ENCODE measurements at places on chromosomes 2 and 18. TPM values are rescaled to one million over a fixed set of nuclear protein-coding genes. Genes with fewer than 3 reads are reported as not detected.

GRCh38 chr2:171347591-171348032 lies 86.2 kb downstream of the METTL8 start:
- peak; percentile 14 for DNase-seq

DNA sequence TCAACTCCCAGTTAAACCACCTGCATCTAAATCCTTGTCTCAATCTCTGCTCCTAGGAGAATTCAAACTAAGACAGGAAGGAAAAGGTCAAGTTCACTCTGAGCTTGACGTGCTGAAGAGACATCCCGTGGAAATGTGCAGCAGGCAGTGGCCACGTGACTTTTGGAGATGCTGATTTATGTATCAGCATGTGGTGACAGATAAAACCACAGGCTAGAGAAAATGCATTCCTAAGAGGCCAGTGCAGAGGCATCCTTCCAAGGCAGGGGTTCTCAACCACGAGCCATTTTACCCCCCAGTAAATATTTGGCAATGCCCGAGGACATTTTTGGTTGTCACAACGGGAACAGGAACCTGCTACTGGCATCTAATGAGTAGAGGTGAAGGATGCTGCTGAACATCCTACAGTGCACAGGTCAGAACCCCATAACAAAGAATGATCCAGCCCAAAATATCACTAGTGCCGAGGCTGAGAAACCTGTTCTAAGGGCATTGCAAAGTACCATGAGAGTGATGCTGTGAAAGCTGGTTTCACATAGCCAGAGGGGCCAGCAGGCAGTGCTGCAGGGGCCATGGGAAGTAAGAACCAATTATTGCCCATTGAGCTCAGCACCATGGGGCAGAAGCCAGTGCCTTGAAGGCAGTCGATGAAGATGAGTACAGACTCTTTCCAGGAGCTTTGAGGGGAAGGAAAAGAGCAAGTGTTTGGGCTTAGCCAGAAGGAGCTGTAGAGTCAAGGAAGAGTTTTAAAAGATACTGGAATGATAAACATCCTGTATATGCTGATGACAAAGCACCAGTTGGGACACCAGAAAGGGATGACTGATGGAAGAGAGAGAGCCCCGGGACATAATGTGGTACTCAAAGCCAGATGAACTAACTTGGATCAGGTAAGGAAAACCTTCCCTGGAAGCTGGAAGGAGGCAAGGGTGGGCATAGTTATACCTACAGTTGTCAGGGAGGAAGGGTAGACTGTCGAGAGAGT lies 174.6 kb downstream of the HAUS1 start:
- peak; percentile 39 for DNase-seq

- no peak for DNase-seq
These were observed 6.7 kb downstream of the SCYGR3 start for GRCh38 chr2:227607941-227608340.

Gene ZNF804A
- total RNA-seq = not detected

Gene SCYGR1
- not detected for total RNA-seq

Gene POTEC
- under 0.01 TPM for total RNA-seq

Gene MOB4
- total RNA-seq = 15.0 TPM

Gene HADHB
- 105 TPM for total RNA-seq

Gene REG3G
- not detected for total RNA-seq

Gene SS18
- total RNA-seq = 134 TPM

Gene KATNAL2
- total RNA-seq = under 0.01 TPM

Gene LYG1
- 0.77 TPM for total RNA-seq

Gene ZAP70
- not detected for total RNA-seq

Gene LIMS4
- total RNA-seq = not detected

Gene UNC80
- total RNA-seq = under 0.01 TPM

Gene ZNF521
- total RNA-seq = not detected

Gene GPR45
- total RNA-seq = not detected

DNA sequence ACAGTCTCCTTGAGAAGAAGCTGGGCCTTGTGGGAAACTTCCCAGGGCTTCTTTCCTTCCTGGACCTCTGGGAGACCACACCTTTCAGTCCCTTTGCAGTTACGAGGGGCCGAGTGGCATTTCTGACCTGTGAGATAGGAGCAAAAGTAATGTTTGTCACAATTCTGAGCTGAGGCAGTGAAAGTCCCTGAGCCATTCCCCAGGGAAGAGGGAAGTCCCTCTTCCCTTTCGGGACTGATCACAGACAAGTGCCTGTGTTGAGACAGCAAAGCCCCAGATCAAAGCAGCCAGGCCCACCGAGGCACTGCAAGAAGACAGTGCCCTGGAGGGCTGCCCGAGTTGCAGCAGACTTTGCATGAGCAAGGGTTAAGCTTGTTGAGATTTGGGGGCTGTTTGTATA lies 41.9 kb downstream of the RHOB start:
- no peak for DNase-seq

GRCh38 chr18:45821711-45822110 lies 3.8 kb upstream of the SIGLEC15 start:
- no peak for DNase-seq

DNA sequence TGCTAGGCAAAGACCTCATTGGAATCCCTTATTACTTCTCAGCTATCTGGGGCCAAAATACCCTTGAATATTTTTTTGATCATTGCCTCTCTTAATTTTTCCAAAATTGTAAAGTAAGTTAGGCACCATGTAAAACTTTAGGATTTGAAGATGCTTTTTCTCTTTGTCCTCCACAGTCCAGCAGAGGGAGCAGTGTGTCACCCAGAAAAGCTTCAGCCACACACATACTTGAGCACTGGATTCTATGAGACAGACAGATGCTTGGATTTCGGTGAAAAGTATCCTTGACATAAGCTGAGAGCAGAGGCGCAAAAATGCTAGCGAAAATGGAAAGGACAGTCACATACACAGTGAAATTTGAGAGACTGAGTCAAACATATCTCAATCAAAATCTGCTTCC lies 74.7 kb upstream of the KCNJ3 start:
- DNase-seq = peak; percentile 44

Gene LDLRAD4
- total RNA-seq = not detected

Gene MYOM1
- total RNA-seq = 0.38 TPM

- no peak for DNase-seq
These were observed 7.4 kb downstream of the PTRHD1 start for GRCh38 chr2:24785671-24786321.

DNA sequence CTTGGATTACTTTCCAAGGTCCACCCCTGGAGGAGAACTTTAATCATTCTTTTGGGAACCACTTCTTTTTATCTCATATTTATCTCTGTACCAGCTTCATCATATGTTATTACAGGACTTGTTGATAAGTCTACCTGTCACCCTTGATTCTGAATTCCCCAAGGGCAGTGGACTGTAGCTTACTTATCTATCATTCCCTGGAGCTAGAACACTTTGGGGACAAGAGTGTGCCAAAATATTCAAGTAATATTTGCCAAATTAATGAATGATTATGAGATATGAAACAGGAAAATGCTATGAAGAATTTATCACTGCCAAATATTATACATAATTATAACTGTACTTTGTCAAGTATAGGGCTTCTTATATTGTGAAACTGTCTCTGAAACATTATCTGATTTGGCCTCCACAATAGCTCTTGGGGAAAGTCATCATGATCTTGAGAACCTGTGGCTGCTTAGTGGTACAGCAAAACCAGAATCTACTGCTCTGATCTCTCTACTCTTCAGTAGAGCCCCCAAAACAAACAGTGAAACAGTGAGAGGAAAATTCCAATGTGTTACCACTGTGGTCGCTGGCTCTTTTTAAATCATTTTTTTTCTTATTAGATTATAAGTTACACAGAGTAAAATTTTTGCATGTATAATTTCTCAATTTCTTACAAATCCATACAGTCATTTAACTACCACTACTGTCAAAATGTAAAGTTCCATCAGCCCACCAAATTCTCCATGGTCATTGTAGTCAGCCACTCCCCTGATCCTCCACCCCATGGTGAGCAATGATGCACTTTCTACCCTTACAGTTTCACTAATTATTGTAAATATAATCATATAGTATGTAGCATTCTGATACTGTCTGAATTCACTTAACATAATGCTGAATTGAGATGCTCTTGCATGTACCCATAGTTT lies 197.5 kb downstream of the PIEZO2 start:
- DNase-seq = no peak

- DNase-seq = no peak
These were observed 7.4 kb downstream of the UGT1A6 start for GRCh38 chr2:233700028-233700635.

DNA sequence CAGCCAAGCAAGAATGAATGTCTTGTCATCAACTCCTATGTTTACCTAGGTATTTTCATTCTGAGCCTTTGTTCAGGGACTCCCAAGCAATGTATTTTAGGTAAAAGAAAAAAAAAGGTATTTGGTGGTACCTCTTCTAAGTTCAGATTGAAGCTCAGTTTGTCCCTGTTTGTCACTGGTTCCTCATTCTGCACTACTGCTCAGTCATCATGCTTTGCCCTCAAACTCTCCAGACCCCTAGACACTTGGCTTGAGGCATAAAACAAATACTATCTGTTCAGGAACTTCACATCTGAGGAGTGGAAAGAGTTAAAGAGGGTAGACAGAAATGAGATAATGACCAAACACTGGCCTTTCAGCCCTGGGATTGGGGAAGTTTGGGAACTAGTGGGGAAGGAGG lies 163.6 kb upstream of the HNRNPA3 start:
- no peak for DNase-seq

- peak; percentile 73 for DNase-seq
These were observed at the start of gene CAPN13 for GRCh38 chr2:30807249-30807648. CAPN13 (minus strand) TSS chr2:30807446; CDS start chr2:30787325, 20,121 bp downstream.

Gene DUSP11
- 35.2 TPM for total RNA-seq

Gene KCNIP3
- total RNA-seq = under 0.01 TPM

DNA sequence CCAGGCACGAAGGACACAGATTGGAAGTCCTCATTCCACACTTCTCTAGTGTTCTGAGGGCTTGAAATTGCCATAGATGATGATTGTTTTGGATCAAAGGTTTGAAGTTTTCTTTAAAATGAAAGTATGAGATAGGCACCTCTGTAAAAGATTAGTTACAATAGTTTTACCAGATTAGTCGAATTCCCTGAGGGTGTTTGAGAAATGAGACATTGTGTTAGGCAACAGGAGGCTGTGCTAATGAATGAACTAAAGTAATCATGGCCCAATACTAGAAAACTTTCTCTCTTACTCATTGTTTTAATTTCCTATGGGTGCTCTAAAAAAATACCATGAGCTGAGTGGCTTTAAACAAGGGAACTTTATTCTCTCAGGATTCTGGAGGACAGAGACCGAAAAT lies 421.7 kb downstream of the RNF144A start:
- peak; percentile 63 for DNase-seq

GRCh38 chr2:46692316-46692715 lies 213.0 kb downstream of the TMEM247 start:
- no peak for DNase-seq

DNA sequence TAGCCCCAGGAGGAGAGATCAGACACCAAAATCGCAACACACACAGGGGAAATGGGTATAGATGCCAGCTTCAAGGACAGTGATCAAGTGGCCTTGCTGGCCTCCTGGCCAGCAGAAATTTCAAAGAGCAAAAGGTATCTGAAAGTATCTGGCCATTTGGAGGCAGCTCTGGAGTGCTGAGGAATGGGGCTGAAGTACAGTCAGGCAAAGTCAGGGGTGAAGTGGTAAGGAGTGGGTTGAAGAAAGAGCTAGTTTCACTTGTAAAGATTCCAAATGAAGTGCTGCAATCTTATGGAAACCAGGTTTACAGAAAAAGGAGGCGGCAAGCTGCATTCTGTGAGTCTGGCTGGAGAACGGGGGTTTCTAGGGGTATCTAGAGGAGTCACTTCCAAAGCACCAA lies 19.2 kb upstream of the PCBP1 start:
- DNase-seq = no peak

Gene UCN
- 0.51 TPM for total RNA-seq

DNA sequence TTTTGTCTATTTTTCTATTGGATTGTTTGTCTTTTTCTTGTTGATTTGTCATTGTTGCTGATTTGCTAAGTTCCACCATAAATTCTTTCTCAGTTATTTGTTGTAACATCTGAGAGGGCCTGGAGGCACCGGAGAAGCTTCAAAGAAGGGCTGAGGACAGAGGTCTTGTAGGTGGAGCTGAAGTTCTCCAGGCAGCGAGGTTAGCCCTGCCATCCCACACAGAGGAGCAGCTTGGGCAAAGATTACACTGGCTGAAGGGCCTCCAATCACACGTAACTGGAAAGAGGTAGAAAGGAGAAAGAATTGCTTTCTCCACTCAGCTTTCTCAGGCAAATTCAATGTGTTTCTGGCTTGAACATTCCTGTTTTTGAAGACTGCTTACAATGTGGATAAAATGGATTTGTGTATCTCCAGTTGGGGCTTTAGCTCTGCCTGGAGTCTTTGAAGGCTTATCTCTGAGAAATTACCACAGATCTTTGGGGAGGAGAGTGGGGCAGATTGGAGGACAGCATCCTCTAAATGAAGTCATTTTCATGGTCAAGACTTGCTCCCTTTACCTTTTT lies 21.1 kb upstream of the EMILIN2 start:
- DNase-seq = no peak

Gene CDK15
- 0.26 TPM for total RNA-seq

DNA sequence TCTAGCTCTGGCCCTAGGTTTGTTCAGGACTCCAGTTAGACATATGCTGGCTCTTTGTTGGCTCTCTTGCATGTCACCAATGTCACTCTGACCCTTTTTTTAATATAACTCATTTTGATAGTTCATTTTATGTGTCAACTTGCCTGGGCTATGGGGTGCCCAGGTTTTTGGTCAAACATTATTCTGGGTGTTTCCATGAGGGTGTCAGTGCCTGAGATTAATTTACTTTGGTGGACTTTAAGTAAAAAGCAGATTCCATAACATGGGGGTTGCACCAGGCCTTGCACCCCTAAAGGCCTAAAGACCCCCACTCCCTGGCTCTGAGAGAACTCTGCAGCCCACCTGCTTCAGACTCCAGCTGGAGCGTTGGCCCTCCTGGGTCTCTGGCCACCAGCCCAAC lies 48.1 kb upstream of the SNTG2 start:
- no peak for DNase-seq

Gene MCM6
- 3.7 TPM for total RNA-seq

- DNase-seq = no peak
These were observed 68.6 kb downstream of the TNP1 start for GRCh38 chr2:216791303-216791702.

DNA sequence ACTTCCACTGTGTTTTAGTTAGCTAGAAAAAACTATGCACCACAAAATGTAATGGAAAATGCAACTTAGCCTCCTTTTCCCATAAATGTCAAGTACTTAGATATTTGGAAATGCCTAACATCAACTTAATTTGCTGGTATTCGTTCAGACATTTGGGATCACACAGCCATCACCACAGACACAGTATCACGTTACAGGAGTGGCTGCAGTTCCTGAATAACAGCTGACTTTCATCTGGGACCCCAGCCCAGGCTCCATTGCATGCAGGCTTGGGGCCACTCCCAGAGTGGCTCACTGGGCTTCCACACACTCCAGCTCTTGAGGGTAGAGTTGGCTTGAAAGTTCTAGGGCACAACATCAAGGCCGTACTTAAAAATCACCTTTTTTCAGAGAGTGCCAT lies 9.3 kb downstream of the TMEM182 start:
- no peak for DNase-seq

Gene MAIP1
- total RNA-seq = 15.2 TPM

- no peak for DNase-seq
These were observed 18.7 kb upstream of the ODC1 start for GRCh38 chr2:10466801-10467200.

DNA sequence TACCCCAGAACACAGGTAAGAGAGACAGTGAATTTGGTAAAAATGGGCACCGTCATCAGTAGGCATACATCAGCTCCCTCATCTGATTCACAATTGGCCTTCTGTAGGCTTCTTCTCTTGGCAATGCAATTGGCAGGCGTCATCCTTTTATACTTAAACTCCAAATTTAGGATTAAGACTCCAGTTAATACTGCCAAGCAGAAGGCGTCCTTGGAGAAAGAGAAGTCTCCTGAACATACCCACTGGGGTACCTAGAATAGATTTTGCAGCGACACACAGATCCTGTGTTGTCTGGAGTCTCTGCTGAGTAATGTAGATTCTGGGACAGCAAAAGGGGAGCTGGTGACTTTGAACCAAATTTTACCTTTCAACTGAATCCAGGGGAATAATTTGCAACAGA lies 592 bp upstream of the METAP1D start:
- no peak for DNase-seq
